ENCODE measurements at places on chromosomes 1 and 21.

- no peak for DNase-seq
Measured at GRCh38 chr1:39081271-39082009, 55.3 kb downstream of the NDUFS5 start.

- DNase-seq, result no peak
Measured at GRCh38 chr1:8529901-8530300, 212.0 kb downstream of the SLC45A1 start.

GRCh38 chr1:80468356-80468755, 1332.4 kb upstream of the ADGRL2 start:
- DNase-seq, result no peak

- DNase-seq, result no peak
Measured at GRCh38 chr21:42200906-42201614, 17.9 kb upstream of the ABCG1 start.

GRCh38 chr1:232613752-232614381, 16.1 kb downstream of the SIPA1L2 start:
- DNase-seq, result peak; percentile 90

DNA sequence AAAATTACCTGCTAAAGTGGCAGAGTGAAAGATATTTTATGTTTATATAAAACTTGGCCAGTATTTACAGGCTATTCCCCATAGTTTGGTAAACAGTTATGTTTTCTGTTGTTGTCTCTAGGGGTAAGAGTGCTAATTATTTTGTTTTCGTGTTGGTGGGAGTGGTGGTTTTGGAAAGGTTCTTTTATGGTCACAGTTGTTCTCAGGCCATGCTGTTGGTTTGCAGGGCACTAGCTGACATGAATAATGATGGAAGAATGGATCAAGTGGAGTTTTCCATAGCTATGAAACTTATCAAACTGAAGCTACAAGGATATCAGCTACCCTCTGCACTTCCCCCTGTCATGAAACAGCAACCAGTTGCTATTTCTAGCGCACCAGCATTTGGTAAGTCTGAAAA, 92.5 kb downstream of the ITSN1 start:
- DNase-seq, result no peak

DNA sequence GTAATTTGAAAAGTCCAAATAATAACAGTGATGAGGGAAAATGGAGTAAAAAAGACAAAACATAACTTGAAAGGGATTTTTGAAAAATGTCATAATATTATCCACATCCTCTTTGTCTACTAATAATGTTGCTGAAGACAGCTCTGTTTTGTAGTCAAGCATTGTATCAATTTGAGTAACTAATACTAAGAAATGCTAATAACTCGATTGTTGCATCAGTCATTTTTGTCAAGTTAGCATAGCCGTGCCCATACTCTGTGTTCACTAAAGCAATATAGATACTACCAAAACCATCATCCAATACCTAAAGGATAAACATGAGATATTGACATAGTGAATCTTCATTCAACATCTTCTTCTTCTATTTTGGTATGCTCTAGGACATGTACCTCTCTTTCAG, 17.3 kb downstream of the PDC start:
- DNase-seq, result no peak

DNA sequence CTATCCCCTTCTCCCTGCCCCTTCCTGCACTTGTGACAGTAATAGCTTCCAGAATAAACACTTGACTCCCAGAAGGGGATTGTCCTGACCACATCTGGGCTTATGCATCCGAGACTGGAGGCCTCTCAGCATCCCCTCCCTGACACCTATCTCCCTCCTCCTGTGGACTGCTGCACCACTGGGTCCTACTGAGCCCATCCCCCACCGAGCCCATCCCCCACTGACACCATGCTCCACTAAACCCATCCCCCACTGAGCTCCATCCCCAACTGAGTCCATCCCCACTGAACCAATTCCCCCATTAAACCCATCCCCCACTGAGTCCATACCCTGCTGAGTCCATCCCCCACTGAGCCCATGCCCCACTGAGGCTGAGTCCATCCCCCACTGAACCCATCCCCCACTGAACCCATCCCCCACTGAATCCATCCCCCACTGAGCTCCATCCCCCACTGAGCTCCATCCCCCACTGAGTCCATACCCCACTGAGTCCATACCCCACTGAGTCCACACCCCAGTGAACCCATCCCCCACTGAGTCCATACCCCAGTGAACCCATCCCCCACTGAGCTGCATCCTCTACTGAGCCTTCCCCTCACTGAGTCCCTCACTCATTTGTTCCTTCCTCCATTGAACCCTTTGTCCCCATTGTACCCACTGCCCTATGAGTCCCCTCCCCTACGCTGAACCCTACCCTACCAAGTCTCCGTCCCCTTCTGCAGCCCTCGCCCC, 5.6 kb downstream of the PDZK1IP1 start:
- no peak for DNase-seq

GRCh38 chr1:115261496-115261895, 76.6 kb downstream of the NGF start:
- no peak for DNase-seq

DNA sequence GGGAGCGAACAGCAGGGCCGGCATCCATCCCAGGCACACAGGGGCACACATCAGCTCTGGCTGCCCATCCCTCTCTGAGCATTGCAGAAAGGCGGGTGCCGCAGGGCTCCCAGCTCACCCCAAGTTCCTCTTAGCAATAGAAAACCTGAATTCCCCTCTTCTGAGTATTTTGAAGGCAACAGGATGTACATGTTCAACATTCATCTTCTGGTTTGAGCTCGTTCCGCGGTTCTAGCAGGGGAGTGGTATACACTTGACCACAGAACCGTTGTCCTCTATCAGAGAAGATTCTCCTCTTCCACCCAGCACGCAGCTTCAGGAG, 23.6 kb downstream of the ACTA1 start:
- no peak for DNase-seq

- DNase-seq, result no peak
Measured at GRCh38 chr1:46575300-46575699, 23.9 kb upstream of the KNCN start.

- no peak for DNase-seq
Measured at GRCh38 chr1:215002471-215002870, 80.1 kb upstream of the KCNK2 start.

DNA sequence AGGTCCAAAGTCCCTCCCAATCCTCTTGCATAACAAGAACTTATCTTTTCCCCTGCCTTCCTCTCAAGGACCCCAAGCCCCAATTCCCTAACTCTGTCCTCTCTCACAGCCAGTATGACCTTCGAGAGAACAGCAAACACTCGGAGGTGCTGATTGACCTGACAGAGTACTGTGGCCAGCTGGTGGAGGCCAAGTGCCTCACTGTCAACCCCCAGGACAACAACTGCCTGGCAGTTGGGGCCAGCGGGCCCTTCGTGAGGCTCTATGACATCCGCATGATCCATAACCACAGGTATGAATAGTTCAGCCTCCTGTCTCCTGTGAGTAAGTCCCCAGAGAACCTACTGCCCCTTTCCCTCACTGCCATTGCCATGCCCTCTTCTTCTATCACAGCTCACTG, 29.9 kb upstream of the TMEM222 start:
- no peak for DNase-seq

Measured in AG04450 (cell line).